Smooth muscle cell of trachea (primary cell): ENCODE measurements at places on chromosomes 2 and 18. TPM values are rescaled to one million over a fixed set of nuclear protein-coding genes. Genes with fewer than 3 reads are reported as not detected.

The EHBP1 gene
- 232 and 270 TPM in 2 replicates for total RNA-seq

The SNORC gene
- total RNA-seq = 0.29 and 1.7 TPM in 2 replicates

The NYAP2 gene
- not detected in 2 replicates for total RNA-seq

The ABCB11 gene
- under 0.01 TPM in 1 of 2 replicates, not detected in the other for total RNA-seq
